ENCODE measurements at places on chromosomes 3 and 15.

GRCh38 chr3:194100856-194101390, 35.0 kb upstream of the HES1 start:
- no peak for DNase-seq

DNA sequence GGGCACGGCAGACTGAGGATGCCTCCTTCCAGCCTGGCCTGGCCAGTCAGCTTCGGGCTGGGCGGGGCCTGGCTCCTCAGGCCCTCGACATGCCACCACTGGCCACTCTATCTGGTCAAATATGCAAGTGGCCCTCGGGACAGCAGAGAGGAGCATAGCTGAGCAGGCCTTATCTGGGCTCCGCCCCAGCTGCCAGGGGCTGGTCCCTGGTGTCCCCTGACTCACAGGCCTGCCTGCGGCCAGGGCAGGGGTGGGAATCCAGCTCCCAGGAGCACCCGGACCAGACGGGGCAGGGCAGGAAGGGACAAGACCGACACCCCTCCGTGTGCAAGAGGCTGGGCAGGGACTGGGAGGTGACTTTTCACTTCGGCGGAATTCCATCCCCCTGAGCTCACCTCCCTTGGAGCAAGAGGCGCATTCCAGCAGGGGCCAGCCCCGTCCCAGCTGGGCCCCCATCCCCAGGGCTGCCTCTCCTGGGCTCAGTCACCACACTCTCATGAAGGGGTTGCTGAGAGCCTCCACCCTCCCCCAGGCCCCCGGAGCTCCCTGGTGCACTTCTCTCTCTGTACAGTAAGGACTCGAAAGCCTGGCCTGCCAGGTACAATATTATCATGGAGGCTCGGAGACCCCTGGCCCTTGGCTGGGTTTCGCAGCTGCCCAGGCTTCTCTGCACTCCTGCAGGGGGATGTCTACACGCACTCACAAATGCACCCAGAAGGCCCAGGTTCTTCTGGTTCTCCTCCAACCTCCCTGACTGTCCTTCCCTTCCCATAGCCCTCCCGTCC, 29.5 kb downstream of the WNT7A start:
- DNase-seq: peak; percentile 98

DNA sequence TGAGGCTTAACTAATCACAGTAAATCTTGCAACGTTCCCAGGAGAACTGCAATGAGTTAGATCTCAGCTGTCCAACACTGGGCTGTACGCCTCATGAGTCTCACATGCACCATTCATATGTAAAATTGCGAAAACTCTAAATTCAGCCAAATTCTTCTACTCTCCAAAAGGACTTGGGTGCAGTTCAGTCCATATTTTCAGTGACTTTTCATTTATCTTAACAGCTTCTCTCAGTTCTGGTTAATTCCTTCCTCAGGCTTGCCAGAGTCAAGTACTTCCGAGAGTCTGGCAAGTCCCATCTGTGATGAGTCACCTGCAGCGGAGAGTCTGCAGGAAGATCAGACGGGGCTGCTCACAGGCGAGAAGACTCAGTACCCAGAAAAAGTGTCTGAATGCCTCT, 11.5 kb downstream of the CCDC80 start:
- DNase-seq: peak; percentile 49

- DNase-seq: no peak
These were observed 6.7 kb downstream of the POU1F1 start for GRCh38 chr3:87269723-87270122.

- DNase-seq: no peak
These were observed 41.8 kb downstream of the IFT122 start for GRCh38 chr3:129481766-129482332.

DNA sequence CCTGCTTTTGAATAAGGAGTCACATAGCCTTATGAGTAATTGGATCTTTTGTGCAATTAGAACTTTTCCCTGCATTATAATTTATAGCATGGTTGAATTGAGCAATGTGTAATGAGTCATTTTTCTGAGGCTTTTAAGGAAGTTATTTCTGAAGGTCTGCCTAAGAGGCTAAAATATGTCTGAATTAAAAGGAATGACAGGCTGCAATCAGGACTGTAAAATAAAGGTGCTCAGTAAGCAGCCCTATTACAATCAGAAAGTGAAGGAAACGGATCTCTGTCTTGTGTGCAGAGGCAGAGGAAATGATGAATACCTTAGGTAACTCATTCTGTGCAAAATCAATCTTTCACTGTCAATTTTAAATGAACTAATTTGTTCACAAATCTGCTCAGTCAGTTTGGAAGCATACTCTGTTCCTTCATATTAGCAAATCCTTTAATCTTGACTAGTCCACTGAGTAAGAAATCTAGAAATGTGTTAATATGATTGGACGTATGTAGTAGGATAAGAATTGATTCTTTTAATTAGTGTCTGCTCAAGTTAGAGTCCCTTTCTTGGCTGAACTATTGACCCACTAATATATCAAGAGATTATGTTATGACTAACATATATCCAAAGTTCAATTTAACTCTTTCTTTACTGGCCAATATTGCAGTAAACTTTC, 290.1 kb downstream of the ZIC1 start:
- DNase-seq: peak; percentile 27

DNA sequence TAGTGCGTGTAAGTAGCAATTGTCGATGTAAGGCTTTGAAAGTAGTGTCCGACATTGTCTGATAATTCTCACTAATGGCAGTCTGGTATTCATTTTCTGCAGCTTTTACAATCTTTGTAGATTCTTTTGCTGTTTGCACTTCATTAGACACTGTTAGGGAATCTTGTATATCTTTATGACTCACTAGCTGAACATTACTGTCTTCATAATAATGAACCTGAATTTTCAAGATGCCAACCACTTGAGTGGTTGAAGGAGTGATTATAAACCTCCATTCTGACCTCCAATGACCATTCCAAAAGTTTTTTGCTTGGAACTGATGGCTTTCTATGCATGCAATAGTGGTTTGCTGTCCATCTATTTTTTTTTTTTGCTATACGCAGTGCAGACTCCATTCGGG, 76.4 kb upstream of the MFGE8 start:
- DNase-seq: no peak

- no peak for DNase-seq
These were observed 343.9 kb upstream of the SUCLG2 start for GRCh38 chr3:67998281-67998680.
